Naive thymus-derived CD8-positive, alpha-beta T cell (primary cell): ENCODE measurements at places on chromosomes 6 and 20.

DNA sequence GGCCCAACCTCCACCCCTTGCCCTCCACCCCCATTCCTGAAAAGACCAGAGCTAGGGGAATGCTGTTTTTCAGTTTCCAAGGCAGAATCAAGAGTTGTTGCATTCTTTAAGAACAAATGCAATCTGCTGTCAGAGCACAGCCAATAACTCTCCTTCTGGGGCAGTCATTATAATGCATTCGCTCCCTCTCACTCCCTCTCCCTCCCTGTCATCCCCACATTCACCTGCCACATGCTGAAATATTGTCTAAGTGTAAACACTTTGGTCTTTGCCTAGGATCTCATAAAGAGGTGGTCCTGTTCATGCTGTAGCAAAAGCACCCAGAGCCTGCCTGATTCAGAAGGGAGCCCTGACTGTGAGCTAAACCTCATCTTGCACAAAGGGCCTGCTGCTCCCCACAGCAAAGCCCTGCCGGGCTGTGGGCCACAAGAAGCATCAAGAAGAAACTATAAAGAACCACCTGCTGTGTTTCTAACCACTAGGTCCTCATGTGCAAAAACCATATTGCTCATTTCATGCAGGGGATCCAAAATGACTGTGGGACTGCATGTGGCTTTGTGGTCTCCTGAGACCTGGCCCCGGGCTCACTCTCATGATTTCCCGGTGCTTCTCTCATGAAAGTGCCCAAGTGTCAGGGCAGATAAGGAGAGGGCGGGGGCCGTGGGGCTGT lies 85.6 kb downstream of the GPR6 start:
- DNase-seq: no peak

- DNase-seq: no peak
These were observed 52.4 kb downstream of the SLC22A1 start for GRCh38 chr6:160173806-160174527.

GRCh38 chr6:170223718-170224693 lies 66.9 kb downstream of the DLL1 start:
- no peak for DNase-seq

DNA sequence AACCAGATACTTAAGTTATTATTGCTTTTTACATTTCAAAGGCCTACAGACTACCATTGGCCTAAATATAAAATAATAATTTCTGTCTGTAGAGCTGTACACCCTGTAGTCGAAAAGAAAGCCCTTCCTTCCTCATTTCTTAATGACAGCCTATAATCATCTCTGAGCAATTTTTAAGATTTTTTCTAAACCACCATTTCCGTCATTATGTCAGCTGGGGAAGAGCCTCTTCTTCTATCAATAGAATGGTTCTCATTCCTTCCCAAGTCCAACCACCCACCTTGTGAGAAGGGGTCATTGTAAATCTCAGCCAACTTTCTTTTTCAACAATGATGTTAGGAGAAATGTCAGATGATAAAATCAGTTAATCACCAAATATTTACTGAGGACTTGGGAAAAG lies 91.8 kb downstream of the PLEKHG1 start:
- DNase-seq: no peak

DNA sequence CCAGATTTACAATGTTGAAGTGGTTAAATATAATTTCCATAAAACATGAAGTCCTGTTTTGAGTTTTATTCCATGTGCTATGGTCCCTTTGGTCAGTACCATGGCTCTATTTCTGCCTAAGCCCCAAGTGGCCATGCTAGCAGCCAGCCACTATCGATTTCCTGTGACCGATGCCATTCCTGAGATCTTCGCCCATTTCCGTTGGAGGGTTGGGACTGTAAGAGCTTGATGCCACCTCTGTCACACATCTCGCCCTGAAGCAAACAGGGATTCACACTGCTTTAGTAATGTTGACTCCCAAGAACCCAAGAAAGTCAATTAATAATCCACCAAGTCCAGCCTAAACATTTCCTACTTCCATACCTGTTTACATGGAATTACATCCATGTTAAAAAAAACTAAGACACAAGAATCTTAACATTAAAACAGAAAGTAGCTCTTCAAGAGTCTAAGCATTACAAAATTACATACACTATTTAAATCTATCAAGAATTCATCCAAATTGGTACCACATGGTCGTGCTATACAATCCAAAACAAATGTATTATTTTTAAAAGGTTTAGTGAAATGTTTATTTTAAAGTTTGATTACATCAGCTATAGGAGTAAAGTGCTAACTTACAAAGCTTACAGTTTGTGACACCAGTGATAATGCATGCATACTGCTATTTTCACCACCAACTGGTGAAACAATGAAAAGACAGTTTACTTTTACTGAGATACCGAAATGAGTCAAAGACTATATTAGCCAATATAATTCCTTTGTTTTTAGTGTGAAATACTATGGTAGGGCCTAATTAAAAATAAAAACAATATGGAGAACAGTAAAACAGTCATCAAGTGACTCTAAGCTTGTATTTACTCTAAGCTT lies 2.5 kb downstream of the RBM39 start:
- no peak for DNase-seq

GRCh38 chr6:74853991-74854390 lies 351.9 kb downstream of the COL12A1 start:
- no peak for DNase-seq

DNA sequence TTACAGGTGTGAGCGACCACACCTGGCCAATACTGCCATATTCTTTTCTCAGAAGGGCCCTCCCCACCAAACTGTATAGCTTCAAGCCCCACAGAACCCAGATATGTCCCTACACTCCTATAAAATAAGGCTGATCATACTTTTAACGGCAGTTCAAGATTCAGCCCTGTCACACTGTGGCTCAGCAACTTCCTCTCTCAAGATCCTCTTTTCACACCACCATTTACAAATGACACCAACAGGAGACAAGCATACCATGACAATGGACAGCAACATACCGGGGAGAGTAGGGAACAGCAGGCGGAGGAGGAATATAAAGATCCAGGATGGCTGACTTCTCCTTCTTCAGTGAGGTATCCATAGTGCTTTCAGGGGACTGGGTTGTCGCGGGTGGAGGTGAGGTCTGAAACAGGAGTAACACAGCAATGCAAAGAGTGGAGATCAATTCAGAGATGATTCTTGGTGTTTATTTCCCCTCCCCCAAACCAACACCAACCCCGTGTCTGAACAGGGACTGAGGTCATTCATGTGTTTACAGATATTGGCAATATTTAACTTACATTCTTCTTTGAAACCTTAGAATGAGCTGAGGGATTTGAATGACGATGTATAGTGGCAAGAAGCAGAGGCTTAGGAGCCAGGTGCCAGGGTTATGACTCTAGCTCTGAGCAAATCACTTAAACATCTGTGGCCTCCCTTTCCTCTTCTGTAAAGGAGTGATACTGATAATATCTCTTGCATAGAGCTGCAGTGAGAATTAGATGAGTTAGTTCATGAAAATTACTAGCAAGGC lies 57.6 kb upstream of the IPCEF1 start:
- DNase-seq: no peak

DNA sequence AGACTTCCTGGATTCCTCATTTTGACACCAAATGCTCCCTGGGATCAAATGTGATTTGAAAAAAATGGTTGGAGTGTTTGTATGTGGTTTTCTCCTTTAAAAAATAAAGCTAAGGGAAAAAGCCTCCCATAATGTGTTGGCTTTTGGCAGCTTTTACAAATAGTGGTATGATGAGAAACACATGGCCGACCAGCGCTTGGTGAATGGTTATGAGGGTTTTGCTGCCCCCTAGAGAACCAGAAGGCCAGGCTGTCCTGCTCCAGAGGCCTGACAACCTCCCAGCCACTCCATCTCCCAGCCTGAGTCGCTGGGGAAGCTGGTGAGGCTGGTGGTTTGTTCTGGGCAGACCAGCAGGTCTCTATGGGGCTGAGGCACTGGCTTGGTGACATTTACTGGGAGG lies 69.3 kb downstream of the CLIC5 start:
- no peak for DNase-seq

GRCh38 chr20:3101737-3102574 lies 17.4 kb upstream of the AVP start:
- DNase-seq: peak; percentile 60

- no peak for DNase-seq
These were observed 35.8 kb downstream of the TBX18 start for GRCh38 chr6:84728602-84729001.

GRCh38 chr6:145199961-145200360 lies 535.4 kb downstream of the EPM2A start:
- no peak for DNase-seq
